SW480 (cell line): ENCODE measurements at places on chromosomes 3 and 15.

DNA sequence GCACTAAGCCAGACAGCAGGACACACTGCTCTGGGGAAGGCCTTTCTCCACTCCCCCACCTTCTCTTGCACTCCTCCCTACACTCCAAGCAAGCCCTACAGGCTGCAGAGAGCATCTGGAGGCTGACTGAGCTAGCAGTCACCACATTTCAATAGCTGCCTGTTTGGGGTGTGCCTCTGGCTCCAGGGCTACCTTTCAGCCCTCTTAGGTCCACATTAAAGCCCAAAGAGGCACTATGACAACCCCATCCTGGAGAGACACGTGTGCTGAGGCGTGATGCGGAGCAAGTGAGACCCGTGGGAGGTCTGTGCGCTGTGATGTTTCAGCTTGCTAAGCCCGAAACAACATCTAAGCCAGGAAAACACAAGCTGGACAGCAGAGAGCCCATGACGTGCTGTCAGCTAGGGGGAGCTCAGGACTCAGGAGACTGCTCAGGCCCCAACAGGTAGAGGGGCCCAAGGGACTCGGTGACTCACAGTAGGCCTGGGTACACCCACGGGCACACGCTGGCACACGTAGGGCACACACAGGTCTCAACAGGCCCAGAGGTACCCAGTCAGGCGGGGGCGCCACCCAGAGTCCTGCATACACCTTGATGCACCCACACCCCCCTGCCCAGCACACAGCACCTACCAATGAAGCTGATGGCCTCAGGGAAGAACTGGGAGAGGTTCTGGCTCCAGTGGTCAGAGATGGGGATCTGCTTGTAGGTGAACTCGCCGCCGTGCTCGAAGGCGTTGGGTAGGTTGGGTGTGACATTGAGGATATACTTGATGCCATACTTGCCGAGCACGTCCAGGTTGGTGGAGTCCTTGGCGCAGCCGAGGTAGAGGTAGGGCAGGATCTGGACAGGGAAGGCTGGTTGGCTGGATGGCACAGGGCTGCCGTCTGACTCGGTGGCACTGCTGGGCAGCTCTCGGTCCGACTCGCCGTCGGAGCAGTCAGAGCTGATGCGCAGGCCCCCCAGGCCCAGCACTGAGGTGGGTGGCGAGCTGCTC, 2.8 kb downstream of the DUSP7 start:
- DNase-seq = peak; percentile 65

GRCh38 chr15:76930831-76931396, 635 bp upstream of the RCN2 start:
- DNase-seq = peak; percentile 37

GRCh38 chr3:33868309-33868708, 69.9 kb downstream of the PDCD6IP start:
- no peak for DNase-seq

GRCh38 chr15:81887912-81888311, 157.9 kb downstream of the MEX3B start:
- no peak for DNase-seq

DNA sequence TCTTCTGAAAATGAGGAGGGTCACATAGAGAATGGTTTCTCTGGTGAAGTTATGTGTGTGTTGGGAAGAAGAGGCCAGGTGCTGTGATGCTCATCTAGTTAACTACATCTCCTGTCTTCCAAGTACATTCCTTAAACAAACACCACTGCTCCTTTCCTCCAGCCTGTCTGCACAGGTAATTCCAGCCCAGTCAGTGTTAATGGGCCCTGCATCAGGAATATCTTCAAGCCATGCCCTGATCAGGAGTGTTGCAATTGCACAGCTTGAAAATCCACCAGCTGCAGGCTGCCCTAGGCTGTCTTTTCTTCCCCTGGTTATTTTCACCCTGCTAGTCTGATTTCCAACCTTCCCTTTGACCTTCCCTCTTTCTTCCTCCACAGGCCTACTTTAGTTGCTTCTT, 41.9 kb upstream of the LMOD3 start:
- no peak for DNase-seq

GRCh38 chr3:51874889-51875288, 512 bp downstream of the IQCF5 start:
- peak; percentile 58 for DNase-seq

GRCh38 chr3:24272408-24272807, 222.2 kb downstream of the THRB start:
- DNase-seq = no peak

- DNase-seq = no peak
Measured at GRCh38 chr3:112818289-112818688, 28.4 kb downstream of the CD200R1L start.

DNA sequence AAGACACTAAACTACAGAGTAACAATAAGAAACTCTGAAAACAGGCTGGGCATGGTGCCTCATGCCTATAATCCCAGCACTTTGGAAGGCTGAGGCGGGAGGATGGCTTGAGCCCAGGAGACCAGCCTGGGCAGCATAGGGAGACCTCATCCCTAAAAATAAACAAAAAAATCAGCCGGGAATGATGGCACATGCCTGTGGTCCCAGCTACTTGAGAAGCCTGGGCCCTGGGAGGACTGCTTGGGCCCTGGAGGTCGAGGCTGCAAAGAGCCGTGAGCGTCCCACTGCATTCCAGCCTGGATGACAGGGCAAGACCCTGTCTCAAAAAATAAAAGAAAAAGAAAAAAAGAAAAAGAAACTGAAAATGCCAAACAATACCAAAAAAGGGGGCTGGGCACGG, 55.4 kb downstream of the TMCC1 start:
- DNase-seq = no peak

DNA sequence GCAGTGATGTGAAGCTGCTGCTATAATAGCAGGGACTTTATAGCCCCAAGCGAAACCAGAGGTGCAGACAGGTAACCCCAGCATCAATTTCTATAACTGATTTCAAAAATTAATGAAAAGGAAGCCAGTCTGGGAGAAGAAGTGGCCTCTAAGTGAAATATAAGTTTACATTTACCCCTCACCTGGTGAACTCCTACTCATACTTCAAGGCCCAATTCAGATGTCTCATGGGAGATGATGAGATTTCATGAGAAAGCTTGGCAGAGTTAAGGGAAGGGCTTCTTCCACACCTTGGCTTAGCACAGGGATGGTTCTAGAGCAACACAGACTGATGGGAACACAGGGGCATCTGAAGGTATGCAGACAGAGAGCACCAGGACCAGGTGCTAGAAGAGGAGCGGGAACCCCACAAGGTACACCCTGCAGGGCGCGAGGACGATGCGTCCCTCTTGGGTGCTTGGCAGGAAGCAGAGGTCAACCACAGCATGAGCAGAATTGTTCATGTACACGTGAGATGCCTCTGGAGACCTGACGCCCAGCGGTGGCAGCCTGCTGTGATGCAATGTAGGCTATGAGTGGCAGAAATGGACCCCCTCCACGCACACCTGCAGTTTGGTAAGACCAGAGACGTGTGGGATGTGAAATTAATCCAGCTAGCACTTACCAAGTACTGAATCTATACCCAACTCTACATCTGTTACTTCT, 102.9 kb downstream of the SRGAP3 start:
- no peak for DNase-seq

DNA sequence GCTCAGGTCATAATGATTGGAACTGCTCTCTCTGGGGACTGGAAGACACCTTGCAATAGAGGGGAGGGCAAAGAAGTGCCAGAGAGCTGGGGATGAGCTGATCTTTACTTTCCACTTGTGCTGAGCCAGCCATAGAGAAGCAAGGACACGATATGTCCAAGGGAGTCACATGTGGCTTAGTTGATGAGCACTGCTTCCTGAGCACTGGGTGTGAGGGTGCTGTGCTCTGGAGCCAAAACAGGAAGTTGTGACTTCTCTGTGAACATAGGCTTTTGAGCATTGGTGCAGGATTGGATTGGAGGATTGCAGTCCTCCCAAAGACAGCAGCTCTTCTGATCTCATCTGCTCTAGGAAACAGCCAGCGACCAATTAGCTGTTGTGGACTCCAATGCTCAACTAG, 6.7 kb downstream of the PARP14 start:
- DNase-seq = no peak

GRCh38 chr3:167864552-167864874, 129.0 kb downstream of the SERPINI1 start:
- DNase-seq = no peak

DNA sequence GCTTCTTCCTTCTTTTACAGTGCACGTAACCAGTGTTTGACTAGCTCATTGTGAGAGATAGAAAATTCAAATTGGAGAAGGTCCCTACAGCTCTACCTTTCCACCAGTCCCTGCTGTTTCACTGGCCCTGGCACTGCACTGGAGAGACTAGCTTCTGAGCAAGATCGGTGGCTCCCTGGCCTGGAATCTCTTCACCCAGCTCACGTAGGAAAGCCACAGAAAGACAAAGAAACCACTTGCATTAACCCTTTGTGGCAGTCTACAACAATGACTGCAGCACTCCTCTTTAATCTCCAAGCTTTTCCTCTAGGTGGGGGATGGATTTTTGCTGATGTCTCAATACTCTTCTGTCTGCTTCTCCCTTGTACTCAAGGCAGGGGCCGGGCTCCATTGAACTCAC, 155.9 kb downstream of the PEX5L start:
- no peak for DNase-seq

- no peak for DNase-seq
Measured at GRCh38 chr15:100766243-100767000, 113.2 kb upstream of the ALDH1A3 start.

- DNase-seq = no peak
Measured at GRCh38 chr15:92843814-92844213, 56.3 kb upstream of the CHD2 start.

- DNase-seq = no peak
Measured at GRCh38 chr3:11290743-11291680, 18.8 kb downstream of the ATG7 start.

- peak; percentile 54 for DNase-seq
Measured at GRCh38 chr15:81897057-81897677, 148.7 kb downstream of the MEX3B start.

DNA sequence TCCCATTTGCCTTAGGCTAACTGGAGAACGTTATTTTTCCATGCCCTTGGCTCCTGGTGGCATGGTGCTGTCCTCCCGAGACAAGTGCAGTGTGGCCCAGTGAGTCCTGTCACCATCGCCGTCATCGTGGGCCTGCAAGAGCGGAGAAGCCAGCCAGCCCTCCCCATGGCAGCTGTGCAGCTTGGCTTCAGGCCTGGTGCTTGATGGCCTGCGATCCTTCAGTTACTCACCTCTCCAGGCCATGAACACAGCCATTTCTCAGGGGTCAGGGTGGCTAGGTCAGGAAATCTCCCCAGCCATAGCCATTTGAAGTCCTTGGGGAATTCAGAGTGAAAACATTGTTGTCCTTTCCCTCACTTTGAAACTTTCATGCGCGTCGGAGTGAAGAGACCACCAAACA, 189.0 kb upstream of the RGMA start:
- DNase-seq = no peak

GRCh38 chr3:43736558-43737440, 46.1 kb downstream of the ABHD5 start:
- no peak for DNase-seq

- DNase-seq = peak; percentile 50
Measured at GRCh38 chr15:101455291-101456025, 34.0 kb downstream of the PCSK6 start.

GRCh38 chr3:53040351-53040820, 5.5 kb downstream of the SFMBT1 start:
- DNase-seq = peak; percentile 50

DNA sequence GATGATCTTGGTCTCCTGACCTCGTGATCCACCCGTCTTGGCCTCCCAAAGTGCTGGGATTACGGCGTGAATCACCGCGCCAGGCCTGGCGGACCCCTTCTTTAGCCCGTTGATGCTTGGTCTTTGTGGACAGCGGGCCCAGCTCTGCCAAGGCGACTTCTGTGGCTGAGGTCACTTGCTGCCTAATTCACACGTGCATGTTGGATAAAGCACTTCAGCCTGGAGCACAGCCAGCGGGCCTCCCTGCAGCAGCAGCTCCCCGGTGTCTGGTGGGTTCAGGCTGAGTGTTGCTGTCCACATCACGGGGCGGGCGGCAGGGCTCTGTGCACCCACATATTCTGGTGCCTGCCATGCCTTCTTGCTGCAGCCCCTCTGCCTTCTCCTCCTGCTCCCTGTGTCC, 88.4 kb downstream of the DGKG start:
- no peak for DNase-seq

DNA sequence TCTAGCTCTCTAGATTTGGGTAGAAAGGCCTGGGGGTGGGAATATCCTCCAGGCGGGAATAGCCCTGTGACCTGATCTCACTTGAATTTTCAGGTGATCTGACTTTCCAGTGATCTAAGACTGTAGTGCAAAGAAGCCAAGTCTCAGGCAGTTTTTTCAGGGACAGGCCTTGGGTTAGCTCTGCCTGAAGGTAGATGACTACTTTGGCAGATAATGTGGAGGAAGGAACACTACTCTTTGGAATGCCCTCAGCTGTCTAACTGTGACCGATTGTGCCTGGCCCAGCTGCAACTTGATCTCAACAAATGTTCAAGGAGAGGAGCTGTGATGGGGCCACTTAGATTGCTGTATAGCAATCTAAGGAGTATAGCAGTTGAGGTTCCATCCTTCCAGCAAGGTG, 193.7 kb downstream of the TCF12 start:
- no peak for DNase-seq

DNA sequence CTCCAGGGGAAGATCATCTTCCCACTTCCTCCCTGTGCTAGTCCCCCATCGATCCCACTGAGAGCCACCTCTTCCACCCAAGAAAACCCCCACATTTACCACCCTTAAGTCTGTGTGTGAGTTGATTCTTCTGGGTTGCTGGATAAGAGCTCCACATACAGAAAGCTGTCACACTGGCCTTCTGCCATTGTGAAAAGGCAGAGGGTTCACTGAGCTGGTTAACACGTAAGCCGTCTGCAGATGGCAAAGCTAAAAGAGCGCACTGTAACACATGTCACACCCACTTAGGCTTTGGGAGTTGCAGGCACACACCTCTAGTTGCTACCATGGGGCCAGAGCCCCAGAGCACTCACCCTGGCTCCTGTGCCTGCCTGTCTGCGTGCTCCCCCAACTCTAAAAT, 309.8 kb upstream of the LRRC3B start:
- DNase-seq = no peak

GRCh38 chr3:173660645-173661299, 263.2 kb downstream of the NLGN1 start:
- no peak for DNase-seq

- DNase-seq = no peak
Measured at GRCh38 chr15:90412356-90413194, 24.5 kb downstream of the IQGAP1 start.
